ENCODE measurements at places on chromosomes 4 and X.
A peak's percentile ranks its signal among the peaks of the same experiment; 100 is the strongest.

GRCh38 chrX:44953734-44954502 is 80.9 kb downstream of the KDM6A start:
- DNase-seq, result no peak

GRCh38 chr4:8906991-8907595 is 35.5 kb upstream of the HMX1 start:
- no peak for DNase-seq

- no peak for DNase-seq
Observed at GRCh38 chrX:140389331-140389730, 115.5 kb downstream of the SOX3 start.

DNA sequence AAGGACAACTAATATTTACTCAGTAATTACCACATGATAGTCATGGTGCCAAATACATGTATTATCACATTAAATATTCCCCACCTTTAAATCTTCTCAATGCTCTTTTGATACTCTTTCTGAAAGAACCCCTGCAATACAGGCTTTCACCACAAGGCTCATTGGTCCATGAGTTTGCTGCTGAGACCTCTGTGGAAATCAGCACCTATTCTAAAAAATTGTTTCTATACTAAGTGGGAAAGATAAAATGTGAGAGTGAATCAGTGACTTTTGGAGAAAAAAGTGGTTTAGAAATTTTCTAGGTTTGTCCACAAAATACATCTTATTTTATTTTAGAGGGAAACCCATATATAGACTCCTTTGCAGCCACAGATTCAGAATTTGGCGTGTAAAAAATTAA is 257.3 kb downstream of the ZIC3 start:
- DNase-seq, result no peak

DNA sequence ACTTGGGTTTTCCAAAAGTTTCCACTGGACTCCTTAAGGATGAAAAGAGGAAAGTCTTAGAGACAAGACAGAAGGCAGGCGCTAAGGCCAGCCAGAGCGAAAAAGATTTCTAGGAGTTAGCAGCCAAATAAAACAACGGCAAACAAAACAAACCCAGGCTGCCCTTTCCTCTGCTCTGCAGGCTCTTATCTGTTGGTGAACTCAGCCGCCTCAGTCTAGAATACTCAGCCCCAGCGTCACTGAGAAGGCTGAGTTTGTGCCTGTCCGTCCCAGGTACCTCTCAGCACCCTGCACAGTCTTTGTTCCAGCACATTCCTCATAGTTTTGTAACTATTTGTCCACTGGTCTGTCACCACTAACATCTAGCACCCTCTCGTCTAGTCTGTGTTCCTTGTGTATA is 75.6 kb upstream of the FAM9C start:
- DNase-seq, result no peak

DNA sequence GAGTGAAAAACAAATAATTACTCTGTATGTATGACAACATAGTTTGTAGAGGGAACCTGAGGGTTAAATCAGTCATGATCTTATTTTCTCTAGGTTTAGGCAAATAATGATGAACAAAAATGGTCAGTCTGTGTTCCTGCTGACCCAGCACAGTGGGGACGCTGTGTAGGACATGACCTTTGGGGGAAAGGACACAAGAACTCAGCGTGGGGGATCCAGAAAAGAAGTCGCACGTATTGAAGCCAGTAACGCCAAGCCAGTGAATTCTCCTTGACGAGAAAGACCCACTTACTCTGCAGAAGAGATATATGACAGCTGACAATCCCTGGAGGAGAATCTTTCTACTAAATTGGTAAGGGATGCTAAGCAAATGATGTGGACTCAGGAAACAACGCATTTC is 36.6 kb downstream of the HELT start:
- DNase-seq, result no peak

- DNase-seq, result no peak
Observed at GRCh38 chr4:26071688-26072087, 157.7 kb downstream of the SMIM20 start.

GRCh38 chr4:102047616-102048015 is 257.1 kb downstream of the BANK1 start:
- no peak for DNase-seq

- no peak for DNase-seq
Observed at GRCh38 chr4:36256398-36256891, 12.1 kb upstream of the ARAP2 start.

DNA sequence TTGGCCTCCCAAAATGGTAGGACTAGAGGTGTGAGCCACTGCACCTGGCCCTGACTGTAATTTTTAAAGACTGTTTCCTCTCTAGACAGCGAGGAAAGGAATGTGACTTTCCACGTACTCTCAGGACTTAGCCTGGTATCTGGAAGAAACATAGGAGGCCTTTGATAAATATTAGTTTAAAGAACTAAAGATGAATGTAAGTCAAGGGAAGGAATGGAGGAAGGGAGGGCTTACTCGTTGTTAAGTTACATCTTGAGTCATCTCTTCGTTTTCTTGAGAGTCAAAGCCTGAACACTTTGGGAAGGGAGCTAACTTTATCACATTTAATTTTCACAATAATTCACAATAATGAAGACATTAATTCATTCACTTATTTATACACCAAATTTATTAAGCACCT is 7.2 kb upstream of the LNX1 start:
- no peak for DNase-seq

DNA sequence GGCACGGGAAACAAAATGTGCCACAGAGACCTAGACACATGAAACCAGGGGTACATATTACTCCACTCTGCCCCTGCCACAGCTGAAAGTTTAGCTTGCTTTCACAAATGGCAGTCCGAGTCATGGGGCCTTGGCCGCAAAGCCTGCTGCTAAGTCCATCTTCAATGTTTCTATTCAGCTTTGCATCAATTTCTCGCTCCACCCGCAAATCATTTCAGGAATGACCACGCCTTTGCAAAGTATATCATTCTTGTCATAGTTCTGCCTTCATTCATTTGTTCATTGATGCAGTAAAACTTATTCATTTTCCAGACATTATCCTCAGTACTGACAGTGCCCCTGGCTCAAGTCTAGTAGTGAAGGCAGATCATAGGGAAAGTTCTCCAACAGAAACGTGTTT is 9.5 kb downstream of the PLAC8 start:
- no peak for DNase-seq

- DNase-seq, result peak; percentile 9
Observed at GRCh38 chrX:130772105-130772775, 130.8 kb downstream of the ENOX2 start.

DNA sequence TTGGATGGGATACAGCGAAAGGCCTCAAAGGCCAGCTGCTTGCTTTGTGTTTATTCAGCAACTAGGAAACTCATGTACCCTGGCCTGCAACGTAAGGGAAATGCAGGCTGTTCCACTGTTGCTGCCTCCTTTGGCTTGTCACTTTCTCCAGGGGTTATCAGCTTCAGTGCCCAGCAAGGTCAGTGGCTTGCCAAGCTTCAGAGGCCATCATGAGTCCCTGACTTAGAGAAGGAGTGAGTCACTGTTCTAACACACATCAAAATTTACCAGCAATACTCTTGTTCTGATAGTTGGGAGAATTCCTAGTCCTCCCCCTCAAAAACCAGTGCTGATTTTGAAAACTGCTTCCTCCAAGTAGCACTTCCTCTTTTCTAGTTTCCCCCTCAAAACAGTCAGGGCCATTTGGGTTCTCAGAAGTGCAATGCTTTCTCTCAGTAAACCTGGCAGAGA is 250.8 kb downstream of the ARHGAP24 start:
- DNase-seq, result no peak

- DNase-seq, result no peak
Observed at GRCh38 chr4:84596826-84597225, 13.9 kb downstream of the CDS1 start.

DNA sequence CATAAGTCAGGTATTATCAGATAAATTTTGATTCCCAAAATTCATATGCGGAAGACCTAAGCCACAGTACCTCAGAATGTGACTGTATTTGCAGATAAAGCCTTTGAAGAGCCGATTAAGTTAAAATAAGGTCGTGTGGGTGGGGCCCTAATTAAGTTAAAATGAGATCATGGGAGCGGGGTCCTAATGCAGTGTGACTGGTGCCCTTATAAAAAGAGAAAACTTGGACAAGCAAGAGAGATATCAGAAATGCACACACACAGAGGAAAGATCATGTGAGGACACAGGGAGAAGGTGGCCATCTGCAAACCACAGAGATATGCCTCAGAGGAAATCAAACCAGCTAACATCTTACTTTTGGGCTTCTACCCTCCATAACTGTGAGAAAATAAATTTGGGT is 236.1 kb downstream of the FBXO8 start:
- no peak for DNase-seq

GRCh38 chrX:44156726-44157125 is 183.5 kb upstream of the NDP start:
- no peak for DNase-seq

GRCh38 chrX:133495464-133496391 is 80.4 kb upstream of the GPC4 start:
- DNase-seq, result peak; percentile 82

All from fibroblast of skin of left biceps (primary cell).